ENCODE measurements at places on chromosomes 4 and X.

GRCh38 chr4:3879681-3880614, 113.8 kb downstream of the ADRA2C start:
- DNase-seq = no peak

DNA sequence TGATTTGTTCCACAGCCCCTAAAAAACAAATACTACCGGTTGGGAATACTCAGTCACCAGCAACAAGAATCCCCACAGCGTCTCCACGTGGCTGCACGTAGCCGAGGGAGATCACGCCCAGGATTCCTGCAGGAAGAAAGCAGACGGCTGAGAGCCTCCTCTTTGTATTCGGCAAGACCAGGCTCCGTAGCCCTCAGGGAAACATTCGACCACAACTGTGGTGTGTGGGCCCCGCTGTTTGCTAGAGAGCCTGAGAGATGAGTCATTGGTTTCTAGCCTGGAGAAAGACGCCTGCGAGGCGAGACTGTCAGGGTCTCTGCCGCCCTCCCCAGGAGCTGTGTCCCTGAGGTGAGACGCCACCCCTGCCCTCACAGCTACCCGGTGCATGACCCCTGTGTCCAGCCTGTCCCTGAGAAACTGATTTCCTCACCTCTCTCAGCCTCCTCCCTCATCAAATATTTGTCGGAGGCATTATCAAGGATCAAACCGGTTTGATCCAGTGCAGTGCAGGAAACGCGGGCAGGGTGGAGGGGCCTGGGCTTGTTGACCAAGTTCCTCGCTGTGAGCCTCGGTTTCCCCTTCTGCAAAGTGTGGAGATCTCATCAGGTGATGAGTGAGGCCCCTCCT, 4.7 kb upstream of the S100P start:
- no peak for DNase-seq

DNA sequence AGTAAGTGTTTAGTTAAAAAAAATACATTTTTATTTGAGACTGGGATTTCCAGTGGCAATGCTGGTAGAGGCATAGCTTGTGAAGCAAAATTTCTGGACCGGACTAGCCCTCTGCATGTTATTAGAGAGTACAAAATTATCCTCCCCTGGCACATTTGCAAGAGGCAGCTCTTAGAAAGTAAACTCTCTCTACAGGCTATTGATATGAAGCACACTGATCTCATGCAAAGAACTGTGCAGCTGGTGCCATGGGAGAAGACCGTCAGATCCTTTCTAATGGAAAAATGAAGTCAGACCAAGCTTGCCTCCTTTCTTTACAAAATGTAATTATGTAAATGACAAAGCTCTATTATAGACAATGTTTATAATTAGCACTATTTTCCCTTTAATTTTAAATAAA, 2717.2 kb downstream of the PCDH7 start:
- DNase-seq = no peak

GRCh38 chr4:94650690-94651089, 107.1 kb upstream of the BMPR1B start:
- DNase-seq = no peak

DNA sequence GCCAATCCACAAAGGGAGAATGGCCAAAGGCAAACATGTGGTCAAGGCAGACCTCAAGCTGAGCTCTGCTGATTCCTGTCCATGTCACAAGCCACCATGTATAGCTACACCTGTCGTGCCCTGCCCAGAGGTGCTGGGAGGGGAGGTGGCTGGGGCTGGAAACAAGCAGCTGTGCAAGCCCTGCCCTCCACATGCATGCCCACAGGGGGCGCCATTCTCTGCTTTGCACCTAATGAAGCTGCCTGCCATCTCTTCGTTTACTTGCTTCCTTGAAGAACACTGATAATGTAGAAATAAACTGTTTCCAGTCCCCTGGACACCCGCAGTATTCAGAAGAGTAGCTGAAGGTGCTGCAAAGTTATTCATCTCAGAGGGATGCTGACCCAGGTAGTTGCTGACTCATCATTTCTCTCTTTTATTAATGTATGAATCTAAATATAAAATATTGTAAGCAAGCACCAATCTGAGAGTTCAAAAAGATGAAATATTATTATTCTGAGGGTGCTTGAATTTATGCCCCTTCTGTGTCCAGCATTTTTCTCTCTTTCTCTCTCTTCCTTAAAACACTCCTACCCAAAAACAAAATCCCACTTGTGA, 278.6 kb downstream of the ADGRA3 start:
- DNase-seq = no peak

- DNase-seq = no peak
Measured at GRCh38 chrX:24332878-24333277, 19.0 kb upstream of the SUPT20HL2 start.

DNA sequence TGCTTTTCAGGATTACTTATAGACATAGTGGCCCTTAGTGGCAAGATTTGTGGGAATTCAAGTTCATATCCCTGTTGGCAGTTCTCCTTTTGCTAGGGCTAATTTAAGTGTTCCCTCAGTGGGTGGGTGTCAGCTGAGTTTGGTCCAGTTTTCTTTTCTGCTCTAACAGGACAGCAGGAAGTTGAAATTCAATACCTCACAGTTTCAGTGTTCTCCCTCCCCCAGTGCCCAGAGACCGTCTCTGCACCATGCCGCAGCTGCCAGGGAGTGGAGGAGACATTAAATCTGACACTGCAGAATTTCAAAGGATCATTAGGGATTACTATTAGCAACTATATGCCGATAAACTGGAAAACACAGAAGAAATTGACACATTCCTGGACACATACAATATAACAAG, 50.7 kb downstream of the UBE2NL start:
- DNase-seq = no peak

DNA sequence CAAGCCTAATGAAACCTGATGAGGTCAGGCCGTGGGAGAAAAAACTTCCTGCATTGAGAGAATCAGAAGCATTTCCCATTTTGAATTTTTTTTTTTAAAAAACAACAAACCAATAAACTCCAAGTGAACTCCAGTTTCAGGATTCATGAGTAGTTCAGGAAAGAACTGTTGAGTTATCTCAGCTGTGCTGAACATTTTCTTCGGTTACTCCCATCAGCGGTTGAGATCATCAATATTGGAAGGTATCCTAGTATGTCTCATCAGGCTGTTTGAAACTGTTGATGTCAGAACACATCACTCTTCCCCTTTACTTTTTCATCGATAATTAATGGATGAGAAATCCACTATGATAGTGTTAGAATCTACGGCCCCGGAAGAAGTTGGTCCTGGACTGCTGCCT, 82.4 kb upstream of the ADGRG2 start:
- DNase-seq = no peak

DNA sequence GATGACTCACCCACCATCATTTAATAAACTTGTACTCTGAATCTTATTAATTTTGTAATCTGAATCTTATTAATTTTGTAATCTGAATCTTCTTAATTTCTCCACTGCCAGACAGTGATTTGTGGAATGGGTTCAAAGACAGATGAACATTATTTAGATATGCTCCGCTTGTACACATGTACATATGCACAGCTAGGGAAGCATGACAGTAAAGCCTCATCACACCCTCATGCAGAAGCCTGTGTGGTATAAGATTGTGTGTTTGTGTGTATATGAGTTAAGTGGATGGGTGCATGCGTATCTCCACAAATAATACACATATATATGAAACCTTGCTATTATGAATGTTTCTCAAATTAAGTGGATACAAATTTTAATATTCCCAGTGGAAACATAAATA, 318.5 kb upstream of the SFRP2 start:
- DNase-seq = no peak

GRCh38 chr4:116638592-116638991, 446.8 kb downstream of the TRAM1L1 start:
- DNase-seq = no peak

GRCh38 chr4:7126981-7127380, 59.1 kb upstream of the GRPEL1 start:
- no peak for DNase-seq

DNA sequence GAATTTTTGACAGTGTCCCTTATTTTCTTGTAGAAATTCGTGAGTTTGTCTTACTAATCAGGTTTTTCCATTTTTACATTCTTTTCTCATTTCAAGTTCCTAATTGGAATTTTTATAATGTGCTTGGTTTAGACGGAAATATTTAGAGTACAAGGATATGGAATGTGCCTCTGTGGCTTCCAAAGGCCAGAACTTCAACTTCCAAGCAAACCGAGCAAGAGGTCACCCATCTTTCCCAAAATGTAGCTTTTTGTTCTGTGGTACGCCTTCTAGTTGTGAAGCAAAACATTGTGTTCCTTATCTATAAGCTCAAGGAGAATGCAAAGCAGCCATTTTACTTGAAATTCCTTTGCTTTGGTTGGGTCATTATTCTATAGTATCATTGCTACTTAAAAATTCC, 212.8 kb upstream of the PACRGL start:
- no peak for DNase-seq
